ENCODE measurements at places on chromosomes 3 and 15.

DNA sequence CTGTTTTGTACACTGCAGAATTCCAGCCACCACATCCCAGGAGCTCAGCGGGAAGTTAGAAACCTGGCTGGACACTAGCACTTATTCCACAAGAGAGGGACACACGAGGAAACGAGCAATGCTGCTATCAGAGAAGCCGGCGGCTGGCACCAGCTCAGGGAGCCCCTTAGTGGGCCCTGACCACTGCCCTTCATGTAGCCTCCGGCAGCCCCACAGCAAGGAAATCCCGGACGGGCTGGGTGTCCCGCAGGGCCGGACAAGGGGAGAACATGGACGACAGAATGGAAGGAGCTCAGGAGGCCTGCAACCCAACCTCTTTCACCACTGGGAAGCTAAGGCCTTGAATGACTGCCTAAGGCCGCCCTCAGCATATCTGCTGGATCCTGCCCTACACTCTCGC lies 32.5 kb downstream of the RBPMS2 start:
- DNase-seq, result no peak

GRCh38 chr3:191912616-191913204 lies 451.7 kb downstream of the PYDC2 start:
- DNase-seq, result no peak

DNA sequence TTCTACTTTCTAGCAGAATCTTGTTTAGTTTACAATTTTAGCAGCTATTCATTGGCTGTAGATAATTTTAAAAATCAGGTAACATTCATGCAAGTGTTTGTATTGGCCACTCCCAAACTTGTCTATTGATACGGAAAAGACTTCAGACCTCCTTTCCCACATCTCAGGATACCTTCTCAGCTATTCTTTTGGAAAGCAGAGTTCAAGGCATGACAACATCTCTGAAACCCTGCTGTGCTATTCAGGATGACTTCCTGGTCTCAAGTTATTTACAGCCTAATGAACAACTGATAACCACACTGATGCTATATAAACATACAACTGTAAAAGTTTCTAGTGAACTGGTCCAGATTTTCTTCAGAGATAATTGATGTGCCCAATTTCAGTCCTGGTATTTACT lies 55.8 kb downstream of the DZIP3 start:
- no peak for DNase-seq

DNA sequence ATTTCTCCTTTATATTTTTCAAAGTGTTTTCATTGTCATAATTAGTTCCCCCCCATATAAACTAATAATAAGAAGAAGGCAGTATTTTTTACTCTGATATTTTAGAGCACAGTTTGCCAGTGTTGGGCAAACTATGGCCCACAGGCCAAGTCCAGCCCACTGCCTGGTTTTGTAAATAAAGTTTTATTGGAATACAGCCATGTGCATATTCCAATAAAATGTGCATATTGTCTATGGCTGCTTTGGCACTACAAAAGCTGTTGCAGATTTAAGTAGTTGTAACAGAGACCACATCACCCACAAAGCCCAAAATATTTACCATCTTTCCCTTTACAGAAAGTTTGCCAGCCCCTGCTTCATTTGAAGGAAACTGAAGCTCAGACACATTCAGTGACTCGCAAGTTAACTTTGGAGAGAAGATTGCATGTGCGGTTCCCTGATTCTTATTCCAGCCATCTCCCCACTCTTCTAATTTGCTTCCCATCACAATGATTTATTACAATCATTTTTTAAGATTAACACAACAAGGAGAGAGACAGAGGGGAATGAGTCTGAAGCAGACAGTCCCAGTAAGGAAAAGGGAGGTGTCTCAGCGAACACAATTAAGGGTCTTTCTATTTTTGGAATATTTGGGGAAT lies 48.9 kb downstream of the RFTN1 start:
- DNase-seq, result no peak

DNA sequence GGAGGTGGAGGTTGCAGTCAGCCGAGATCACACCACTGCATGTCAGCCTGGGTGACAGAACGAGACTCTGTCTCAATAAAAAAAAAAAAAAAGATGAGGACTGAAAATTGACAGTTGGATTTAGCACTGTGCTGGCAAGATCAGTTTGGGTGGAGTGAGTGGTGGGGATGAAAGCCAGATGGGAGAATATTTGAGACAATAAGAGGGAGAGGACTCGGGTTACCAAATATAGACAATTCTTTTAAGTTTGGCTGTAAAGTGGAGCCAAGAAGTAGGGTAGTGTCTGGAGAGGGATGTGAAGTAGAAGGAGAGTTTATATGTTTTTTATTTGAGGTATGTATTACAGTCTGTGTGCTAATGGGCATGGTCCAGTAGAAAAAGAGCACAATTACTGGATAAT lies 20.4 kb downstream of the TMOD3 start:
- no peak for DNase-seq

- DNase-seq, result no peak
Observed at GRCh38 chr3:37024092-37024491, 30.8 kb downstream of the MLH1 start.

- no peak for DNase-seq
Observed at GRCh38 chr3:126923423-126923822, 59.5 kb upstream of the PLXNA1 start.

DNA sequence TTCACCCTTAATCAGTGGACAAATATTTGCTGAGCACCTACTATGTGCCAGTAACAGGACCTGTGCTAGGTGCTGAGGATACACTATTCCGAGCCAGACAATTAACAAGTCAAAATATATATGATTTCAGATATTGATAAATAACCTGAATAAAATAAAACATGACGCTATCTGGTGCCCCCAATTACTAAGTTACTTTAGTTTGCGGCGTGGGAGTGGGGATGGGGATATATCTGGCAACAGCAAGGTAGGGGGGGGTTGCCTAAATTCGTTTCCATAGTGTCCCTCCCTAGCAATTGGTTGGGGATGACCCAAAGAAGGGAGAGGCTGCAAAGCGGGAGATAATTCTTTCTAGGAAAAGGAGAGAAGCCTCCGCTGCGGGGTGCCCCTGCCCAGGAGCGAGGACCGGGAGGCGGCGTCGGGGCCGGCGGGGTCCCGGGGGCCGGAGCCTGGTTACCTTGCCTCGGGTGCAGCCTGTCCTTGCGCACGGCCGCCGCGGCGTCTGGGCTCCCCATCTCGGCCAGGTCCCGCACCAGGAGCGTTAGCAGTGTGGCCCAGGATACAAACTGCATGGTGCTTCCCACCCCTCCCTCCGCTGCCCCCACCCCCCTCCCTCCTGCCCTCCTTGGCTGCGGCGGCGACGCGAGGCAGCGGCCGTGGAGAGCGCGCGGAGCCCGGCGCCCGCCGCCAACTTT lies 567 bp downstream of the ADAMTS9 start:
- DNase-seq, result no peak

DNA sequence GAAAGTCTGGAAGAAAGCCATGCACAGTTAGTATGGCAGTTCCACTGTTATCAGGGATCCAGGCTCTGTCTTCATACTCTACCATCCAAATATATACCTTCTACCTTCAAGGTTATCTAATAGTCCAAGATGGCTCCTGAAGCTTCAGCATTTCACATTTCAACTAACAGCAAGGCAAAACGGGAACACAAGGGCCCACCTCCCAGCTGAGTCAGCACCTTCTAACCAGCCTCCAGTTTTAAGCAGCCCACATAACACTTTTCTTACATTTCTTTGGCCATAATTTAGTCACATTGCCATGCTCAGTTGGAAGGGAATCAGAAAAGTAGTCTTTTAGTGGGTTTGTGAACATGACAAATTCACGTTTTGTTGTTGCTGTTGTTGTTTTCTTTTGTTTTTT lies 15.4 kb upstream of the MSL2 start:
- DNase-seq, result no peak

DNA sequence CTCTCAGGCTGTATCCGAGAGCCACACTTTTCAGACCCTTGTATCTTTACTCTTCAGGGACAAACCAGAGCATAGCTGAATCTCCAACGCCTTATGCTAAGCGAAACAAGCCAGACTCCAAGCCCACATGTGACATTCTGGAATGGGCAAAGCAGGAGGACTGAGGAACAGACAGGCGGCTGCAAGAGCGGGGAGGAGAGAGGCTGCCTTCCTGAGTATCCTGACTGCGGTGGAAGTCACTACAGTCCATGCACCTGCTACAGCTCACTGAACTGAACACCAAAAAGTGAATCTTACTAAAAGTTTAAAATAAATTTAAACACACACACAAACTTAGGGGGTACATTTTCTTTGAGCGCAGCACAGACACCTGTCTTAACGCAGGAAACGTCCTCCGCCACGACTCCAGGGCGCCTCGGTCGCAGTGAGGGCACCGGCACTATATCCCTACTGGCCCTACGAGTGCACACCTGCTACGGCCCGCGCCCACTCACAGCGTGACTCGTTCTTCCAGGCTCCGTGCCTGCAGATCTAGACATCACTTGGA lies 1.4 kb downstream of the CYFIP1 start:
- DNase-seq, result no peak

GRCh38 chr15:40217166-40217824 lies 21.6 kb upstream of the PAK6 start:
- peak; percentile 42 for DNase-seq

GRCh38 chr15:101167411-101167752 lies 84.5 kb downstream of the CHSY1 start:
- no peak for DNase-seq
